ENCODE measurements at places on chromosomes 6 and 20. TPM values are rescaled to one million over a fixed set of nuclear protein-coding genes. Genes with fewer than 3 reads are reported as not detected.

- no peak for DNase-seq
Measured at GRCh38 chr6:75273009-75273408, 11.6 kb downstream of the TMEM30A start.

Gene SUPT3H
- total RNA-seq, result 2.8 TPM

GRCh38 chr6:27209196-27209595 is 38.3 kb upstream of the PRSS16 start:
- DNase-seq, result no peak

GRCh38 chr6:41222513-41222912 is 5.6 kb upstream of the TREML4 start:
- DNase-seq, result no peak
